ENCODE measurements at places on chromosomes 3 and 15.

DNA sequence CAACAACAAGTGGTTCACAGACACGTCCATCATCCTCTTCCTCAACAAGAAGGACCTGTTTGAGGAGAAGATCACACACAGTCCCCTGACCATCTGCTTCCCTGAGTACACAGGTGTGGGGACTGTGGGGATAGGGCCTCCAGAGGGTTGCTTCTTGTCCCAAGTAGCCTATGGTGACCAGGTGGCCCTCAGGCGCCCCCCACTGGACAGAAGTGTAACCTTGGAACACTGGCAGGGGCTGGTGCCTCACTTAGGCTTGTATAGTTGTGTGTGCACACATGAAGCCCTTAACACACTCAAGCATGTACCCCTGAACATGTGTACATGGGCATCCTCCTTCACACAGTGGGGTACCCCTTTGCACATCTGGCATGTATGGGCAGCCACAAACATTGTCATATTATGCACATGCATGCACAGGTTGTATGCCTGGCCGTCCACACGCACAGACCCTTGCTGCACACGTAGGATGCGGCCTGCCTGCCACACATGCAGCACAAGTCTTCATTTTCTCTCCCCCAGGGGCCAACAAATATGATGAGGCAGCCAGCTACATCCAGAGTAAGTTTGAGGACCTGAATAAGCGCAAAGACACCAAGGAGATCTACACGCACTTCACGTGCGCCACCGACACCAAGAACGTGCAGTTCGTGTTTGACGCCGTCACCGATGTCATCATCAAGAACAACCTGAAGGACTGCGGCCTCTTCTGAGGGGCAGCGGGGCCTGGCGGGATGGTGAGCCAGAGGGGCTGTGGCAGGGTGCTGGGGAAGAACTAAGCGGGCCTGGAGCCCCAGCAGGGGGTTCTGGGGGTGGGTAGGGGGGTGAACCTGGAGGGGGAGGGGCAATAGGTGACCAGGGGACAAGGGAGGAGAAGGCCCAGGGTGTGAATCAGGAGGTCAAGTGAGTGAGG, 11.7 kb upstream of the SEMA3B start:
- DNase-seq, result no peak

DNA sequence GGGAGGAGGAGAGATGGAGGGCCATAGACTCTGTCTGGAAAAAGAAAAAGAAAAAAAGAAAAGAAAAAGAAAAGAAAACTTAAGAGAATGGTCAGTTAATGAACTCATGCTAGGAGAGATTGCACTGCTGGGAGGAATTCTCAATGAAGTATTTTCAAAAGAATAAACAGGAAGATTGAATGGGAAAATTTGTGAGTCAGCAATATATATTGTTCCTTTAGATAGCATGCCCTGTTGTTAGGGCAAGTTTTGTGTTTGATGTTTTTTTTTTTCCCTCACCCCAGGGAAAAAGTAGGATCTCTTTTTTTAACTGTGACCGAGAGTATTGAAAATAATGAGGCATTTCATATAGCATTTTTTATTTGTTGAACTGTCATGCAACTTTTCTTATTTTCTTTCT, 7.8 kb upstream of the NR1D2 start:
- DNase-seq, result no peak

GRCh38 chr15:26261413-26261812, 398.3 kb upstream of the ATP10A start:
- DNase-seq, result no peak

GRCh38 chr3:132159145-132159544, 124.3 kb upstream of the CPNE4 start:
- no peak for DNase-seq

GRCh38 chr15:31360158-31360561, 33.5 kb downstream of the KLF13 start:
- DNase-seq, result no peak

DNA sequence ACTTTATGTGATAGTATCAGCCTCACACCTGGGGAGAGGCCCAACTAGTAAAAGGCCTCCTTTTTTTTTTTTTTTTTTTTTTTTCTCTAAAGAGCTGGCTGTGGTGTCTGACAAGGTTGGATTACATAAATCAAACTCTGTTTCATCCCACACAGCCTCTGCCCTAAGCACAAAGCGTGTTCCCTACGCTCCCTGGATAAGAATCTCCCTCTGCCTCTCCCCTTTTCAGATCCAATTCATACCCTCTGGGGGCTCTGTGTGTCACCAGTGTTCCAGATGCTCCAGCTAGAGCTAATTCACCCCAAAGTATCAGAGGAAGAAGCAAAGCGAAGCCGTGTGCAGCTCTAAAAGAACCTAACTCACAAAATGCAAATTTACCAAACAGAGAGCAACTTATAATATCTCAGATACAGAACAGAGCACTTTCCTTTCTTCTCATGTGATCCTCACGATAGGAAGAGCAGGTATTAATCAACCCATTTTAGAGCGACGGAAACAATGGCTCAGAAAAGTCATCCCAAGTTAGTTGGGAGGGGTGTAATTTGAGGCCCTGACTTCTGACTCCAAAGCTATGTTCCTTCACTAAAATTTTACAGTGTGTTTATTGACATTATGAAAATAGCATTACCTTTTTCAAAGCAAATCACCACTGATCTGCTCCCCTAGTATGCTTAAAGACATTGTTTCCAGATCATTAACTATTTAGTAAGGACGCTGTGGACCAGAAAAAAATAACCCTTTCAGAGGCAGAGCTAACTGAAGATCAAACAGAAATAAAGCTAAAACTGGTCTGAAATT, 12.4 kb downstream of the BMF start:
- DNase-seq, result no peak

All from iPS DF 19.7 (cell line).